ENCODE measurements at places on chromosomes 1 and 21. TPM values are rescaled to one million over a fixed set of nuclear protein-coding genes. Genes with fewer than 3 reads are reported as not detected.

The OR10J1 gene
- not detected for total RNA-seq

The FCMR gene
- not detected for total RNA-seq

The KCNJ9 gene
- not detected for total RNA-seq

The RIIAD1 gene
- not detected for total RNA-seq

The C1orf141 gene
- not detected for total RNA-seq

The C2CD4D gene
- total RNA-seq, result not detected

The NCF2 gene
- under 0.01 TPM for total RNA-seq

The BNIPL gene
- total RNA-seq, result 0.57 TPM

The REN gene
- total RNA-seq, result under 0.01 TPM

The SPRR2A gene
- total RNA-seq, result not detected

The ACTA1 gene
- not detected for total RNA-seq

The HLX gene
- 21.0 TPM for total RNA-seq

The ATP5IF1 gene
- 192 TPM for total RNA-seq

The ANKRD34A gene
- total RNA-seq, result 0.13 TPM

The TMEM82 gene
- not detected for total RNA-seq

The CHRNB2 gene
- total RNA-seq, result not detected

The C1orf167 gene
- 0.19 TPM for total RNA-seq

The ARMH1 gene
- 0.25 TPM for total RNA-seq

The FCRL2 gene
- total RNA-seq, result not detected

The TNFSF4 gene
- 10.0 TPM for total RNA-seq

The SPRR2B gene
- not detected for total RNA-seq

The NBL1 gene
- 178 TPM for total RNA-seq

The ZSWIM5 gene
- total RNA-seq, result 0.16 TPM

The PGBD2 gene
- total RNA-seq, result 4.4 TPM

The SLC26A9 gene
- total RNA-seq, result 0.06 TPM

The DNAI4 gene
- total RNA-seq, result 3.4 TPM

The UBE2U gene
- total RNA-seq, result not detected

The CLCA4 gene
- total RNA-seq, result not detected

The DEPDC1 gene
- total RNA-seq, result 10.8 TPM

Data from bladder microvascular endothelial cell (primary cell).